ENCODE measurements at places on chromosomes 12 and 14.

GRCh38 chr12:25583545-25583944 is 30.5 kb upstream of the LMNTD1 start:
- DNase-seq = no peak

DNA sequence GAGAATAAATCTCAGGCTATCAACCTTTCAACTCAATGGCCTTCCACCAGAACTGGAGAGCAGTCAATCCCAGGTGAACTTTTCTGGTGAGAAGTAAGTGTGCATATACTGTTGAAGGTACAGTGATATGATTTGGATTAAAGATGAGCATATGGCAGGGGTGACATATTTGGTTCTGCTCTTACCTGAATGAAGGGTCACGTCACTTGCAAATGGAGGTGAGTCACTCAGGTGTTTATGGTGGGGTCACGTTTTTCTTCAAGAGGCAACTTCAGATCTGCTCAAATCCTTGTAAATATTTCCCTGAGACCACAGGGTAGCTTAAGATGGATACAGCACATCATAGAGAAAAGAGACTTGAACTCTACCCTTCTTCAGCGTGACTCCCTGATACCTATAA is 143.2 kb downstream of the BRMS1L start:
- DNase-seq = no peak

- DNase-seq = no peak
These were observed 141.3 kb downstream of the PLXNC1 start for GRCh38 chr12:94289461-94290312.

DNA sequence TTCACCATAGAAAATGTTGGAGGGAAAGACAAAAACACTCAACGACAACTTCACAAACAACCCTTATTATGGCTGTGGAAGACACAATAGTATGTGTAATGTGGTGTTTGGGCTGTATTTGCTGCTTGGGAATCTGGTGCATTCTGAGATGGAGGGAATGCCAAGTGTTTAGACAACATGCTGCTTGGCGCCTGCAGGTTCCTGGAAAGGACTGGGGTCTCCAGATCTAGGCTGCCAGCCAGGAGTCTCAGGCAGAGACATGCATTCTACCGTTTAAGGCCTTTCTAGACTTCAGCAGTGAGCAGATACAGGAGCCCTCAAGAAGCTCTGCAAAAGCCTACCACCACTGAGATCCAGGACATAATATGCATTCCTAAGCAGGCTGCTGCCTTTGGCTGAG is 418.7 kb downstream of the NRXN3 start:
- no peak for DNase-seq

DNA sequence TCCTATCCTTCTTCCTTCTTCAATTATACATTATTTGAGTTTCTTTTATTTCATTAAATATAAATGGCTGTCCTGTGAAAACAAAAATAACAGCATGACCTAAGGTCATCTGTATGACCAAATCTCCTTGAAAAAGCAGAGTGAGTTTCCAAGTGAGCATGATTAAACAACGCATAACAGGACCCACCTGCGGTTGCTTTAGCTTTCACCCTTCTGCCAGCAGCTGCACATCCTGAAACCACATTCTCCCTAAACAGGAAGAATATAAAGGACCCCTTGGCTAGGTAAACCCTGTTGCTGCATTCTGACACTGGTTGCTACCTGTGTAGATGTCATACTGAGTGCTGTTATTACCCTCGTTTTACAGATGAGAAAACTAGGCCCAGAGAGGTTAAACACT is 42.8 kb upstream of the CPM start:
- DNase-seq = no peak

GRCh38 chr14:95490727-95491451 is 25.6 kb downstream of the SYNE3 start:
- no peak for DNase-seq

DNA sequence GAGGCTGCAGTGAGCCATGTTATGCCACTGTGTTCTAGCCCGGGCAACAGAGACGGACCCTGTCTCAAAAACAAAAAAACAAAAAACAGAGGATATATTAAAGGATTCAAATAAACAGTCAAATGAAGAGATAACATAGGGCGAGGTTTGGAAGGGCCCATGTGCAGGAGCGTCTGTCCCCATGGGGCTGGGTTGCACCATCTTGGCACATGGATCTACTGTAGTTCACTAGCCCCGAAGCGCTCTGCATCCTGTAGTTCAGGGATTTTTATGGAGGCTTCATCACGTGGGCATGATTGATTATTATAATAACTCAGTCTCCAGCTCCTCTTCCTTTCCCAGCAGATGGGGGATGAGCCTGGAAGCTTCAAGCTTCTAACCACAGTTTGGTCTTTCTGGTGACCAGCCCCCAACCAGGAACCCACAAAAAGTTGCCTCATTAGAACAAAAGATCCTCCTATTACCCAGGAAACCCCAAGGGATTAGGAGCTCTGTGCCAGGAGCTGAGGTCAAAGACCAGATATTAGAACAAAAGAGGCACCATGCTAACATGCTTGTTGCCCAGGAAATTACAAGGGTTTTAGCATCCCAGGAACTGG is 59.9 kb downstream of the HCAR2 start:
- DNase-seq = no peak
